H7 (cell line): ENCODE measurements at places on chromosomes 12 and 14. TPM values are rescaled to one million over a fixed set of nuclear protein-coding genes. Genes with fewer than 3 reads are reported as not detected.

The IL31 gene
- not detected in 2 replicates for total RNA-seq

The DICER1 gene
- total RNA-seq, result 39.7 and 68.8 TPM in 2 replicates

DNA sequence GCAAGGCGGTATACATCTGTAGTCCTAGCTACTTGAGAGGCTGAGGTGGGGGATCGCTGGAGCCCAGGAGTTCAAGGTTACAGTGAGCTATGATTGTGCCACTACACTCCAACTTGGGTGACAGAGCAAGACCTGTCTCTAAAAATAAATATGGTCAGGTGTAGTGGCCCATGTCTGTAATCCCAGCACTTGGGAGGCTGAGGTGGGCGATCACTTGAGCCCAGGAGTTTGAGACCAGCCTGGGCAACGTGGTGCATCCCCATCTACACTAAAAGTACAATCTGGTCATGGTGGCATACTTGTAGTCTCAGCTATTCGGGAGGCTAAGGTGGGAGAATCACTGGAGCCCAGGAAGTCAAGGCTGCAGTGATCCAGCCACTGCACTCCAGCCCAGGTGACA, 40.6 kb downstream of the HECTD1 start:
- no peak for DNase-seq

DNA sequence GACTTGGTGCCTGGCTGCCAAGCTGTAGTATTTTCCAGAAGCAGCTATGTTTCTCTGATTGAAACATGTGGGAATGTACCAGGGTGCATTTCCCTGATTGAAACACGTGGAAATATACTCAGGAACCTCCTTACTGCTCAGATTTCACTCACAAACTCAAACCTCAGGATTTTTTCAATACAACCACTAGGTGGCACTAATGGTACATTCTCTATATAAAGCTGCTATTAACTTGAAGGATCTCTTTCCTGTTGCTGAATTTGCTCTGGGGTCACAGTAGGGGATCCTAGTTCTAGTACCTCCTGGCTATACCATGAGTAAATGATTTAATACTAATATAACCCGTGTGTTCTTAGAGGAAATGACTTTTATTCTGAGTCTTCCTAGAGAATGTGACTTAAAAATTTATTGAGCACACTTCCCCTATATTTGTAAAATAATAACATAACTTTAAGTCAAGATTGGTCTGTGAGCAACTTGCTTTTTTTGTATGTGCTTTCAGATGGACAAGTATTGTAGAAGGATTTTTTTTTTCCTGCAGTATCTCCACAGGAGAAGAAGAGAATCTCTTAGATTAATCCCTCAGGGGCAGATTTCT, 173.8 kb upstream of the MIS18BP1 start:
- DNase-seq, result peak; percentile 52

DNA sequence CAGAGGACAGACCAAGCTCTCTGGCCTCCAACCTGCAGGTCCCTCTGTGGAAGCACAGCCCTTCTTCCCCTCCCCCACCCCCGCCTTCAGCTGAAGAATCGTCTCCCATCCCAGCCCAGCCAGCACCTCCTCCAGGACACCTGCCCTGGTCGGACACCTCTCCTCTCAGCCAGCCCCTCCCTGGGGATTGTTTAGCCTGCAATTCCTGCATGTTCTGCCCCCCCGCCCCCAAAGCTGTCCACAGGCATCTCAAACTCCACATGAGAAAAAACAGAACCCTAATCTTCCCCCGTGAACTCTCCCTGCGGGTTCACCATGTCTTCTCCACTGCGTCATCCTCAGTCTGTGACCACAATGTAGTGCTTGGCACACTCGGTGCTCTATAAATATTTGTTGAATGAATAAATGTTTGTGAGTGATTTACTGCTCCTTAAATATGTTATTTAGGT, 24.1 kb downstream of the PRIMA1 start:
- DNase-seq, result peak; percentile 68

The MMP17 gene
- 36.1 and 75.7 TPM in 2 replicates for total RNA-seq

GRCh38 chr12:63957496-63957895, 113.0 kb downstream of the SRGAP1 start:
- no peak for DNase-seq
